ENCODE measurements at places on chromosomes 3 and 15.

GRCh38 chr15:72179950-72180581 is 17.5 kb downstream of the GRAMD2A start:
- DNase-seq = no peak

- no peak for DNase-seq
Measured at GRCh38 chr3:23872330-23872729, 44.5 kb downstream of the NKIRAS1 start.

GRCh38 chr3:87218560-87218959 is 8.5 kb upstream of the CHMP2B start:
- no peak for DNase-seq

DNA sequence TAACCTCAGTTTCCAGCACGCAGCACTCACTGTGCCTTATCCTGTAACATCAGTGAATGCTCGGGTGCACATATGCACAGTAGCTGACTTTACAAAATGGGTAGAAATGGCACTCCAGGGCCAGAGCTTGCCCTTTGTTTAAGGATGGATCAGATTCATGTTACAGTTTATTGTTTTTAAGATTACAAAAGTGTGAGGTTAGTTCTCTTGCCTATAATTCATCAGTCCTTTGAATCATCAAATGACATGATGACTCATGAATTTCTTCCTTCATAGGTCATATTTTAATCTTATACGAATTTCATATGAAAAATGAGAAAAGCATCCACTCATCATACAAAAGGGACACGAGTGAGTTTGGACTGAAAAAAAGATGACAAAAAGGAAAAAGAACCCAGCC is 545.3 kb downstream of the GBE1 start:
- DNase-seq = no peak

- no peak for DNase-seq
Measured at GRCh38 chr3:129031476-129032215, 28.9 kb upstream of the GP9 start.

DNA sequence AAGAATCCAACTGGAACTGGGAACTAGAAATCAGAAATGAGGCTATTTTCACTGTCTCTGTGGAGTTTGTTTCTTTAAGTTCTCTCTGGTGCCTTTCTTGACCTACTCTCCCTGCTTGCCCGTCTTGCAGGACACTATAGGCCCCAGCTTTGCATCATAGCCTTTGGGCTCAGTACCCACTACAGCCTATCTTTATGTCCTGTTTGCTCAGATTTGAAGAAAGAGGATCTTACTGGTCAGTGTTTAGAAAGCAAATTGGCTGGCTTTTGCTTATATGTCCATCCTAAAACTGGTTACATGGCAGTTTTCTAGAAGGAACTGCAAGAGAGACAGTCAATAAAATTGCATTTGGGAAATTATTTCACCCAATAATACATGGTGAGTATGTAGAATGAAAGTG is 231.8 kb upstream of the TBL1XR1 start:
- DNase-seq = no peak
